ELR (cell line): ENCODE measurements at places on chromosomes 7 and 10.

GRCh38 chr7:30330134-30331111, 46.0 kb downstream of the ZNRF2 start:
- no peak for DNase-seq

DNA sequence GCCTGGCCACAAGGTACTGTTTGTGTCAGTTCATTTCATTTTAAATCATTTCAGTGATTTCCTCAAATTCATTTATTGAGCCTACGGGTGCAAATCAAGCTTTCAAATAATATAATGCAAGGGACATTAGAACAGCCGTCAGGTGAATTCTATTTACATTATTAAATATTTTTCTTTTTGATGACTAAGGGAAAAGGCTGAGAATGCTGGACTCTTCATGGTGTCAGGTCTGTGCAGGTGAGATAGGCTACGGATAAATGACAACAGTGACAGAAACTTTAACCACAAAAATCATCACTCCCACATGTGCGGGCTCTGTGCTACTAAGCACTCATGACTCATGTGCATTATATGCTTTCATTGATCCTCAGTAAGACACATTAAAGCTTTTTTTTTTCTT, 149.2 kb upstream of the ZNF716 start:
- no peak for DNase-seq

- no peak for DNase-seq
Observed at GRCh38 chr7:77983973-77984372, 185.4 kb downstream of the PHTF2 start.

- DNase-seq, result peak; percentile 57
Observed at GRCh38 chr10:100827819-100828737, 82.7 kb downstream of the PAX2 start.

- DNase-seq, result no peak
Observed at GRCh38 chr10:78975926-78976325, 92.8 kb upstream of the ZMIZ1 start.

- DNase-seq, result no peak
Observed at GRCh38 chr7:85693326-85693725, 506.5 kb upstream of the SEMA3D start.

DNA sequence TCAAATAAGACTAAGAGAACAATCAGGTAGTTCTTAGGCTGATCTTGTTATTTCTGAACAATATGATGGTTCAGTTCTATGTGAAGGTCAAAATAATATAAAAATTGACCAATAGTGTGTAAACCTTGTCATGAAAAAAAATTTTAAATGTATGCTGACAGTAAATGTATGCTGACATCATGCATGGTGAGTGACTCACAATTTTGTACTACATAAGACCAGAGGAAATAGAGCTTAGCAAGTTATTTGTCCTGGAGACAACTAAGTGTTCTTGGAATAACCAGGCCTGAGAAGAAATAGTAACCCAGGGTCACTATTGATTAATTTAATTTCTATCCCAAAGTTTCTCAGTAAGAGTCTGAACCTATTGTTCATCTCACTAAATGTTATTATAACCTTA, 182.2 kb upstream of the PCDH15 start:
- no peak for DNase-seq

GRCh38 chr10:34032564-34032963, 698.1 kb upstream of the NRP1 start:
- DNase-seq, result no peak

GRCh38 chr7:94223375-94224084, 171.2 kb upstream of the COL1A2 start:
- peak; percentile 83 for DNase-seq

DNA sequence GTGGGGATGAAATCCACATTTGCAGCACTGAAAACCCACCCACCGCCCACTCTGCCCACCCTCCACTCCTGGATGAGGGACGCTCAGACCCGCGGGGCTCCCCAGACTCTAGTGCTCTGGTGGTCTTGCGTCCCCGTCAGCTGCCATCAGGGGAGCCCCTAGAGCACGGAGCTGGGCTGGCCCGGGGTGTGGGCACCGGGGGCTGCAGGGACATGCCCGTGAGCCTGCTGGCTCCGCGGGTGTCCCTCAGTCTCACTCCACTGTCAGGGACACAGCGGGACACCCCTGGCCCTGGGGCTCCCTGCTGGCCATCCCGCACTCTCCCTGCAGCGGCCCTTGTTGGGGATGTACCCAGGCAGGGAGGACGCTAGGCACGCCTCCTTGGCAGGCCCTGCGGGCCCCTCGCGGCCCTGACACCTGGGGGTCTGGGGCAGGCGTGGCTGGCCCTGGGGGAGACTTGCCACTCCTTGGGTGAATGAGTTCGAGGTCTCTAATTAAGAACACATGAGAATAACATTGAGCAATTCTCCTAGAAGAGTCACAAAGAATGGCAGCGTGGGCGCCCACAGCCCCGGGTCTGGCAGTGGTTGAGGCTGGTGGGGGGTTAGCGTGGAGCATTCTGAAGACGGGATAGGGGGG, 64.2 kb downstream of the CFAP46 start:
- DNase-seq, result no peak

DNA sequence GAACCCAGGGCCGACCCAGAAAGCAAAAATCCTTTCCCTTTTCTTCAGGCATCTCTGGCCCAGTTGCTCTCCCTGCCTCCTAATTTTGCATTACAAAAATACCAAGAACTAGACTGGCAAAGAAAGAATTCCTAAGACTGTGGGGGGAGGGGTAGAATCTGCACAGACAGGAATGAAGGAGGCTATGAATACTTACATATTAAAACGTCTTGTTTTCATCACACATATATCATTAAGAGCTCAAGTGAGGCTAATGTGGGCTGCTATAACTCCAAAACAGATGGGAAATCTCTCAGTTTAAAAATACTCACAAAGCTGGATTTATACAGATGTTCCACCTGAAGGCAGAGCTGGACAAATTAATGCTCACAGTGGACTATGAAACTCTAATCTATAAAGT, 29.2 kb upstream of the MKX start:
- no peak for DNase-seq

DNA sequence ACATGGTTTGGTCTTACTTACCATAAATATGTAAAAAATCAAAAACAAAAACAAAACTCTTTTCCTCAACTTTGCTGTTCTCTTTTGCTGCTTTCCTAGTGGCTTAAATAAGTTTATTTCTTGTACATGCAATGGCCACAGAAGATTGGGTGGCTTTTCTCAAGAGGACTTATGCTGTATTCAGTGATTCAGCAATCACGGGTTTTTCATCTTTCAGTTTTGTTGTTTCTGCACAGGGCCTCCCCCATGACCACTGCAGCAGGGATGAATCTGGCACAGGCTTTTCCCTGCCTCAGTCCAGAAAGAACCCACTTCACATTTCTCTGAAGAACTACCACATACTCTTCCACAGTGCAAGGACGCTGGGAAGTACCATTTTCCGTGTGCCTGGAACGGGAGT, 355.0 kb downstream of the RNLS start:
- DNase-seq, result no peak

DNA sequence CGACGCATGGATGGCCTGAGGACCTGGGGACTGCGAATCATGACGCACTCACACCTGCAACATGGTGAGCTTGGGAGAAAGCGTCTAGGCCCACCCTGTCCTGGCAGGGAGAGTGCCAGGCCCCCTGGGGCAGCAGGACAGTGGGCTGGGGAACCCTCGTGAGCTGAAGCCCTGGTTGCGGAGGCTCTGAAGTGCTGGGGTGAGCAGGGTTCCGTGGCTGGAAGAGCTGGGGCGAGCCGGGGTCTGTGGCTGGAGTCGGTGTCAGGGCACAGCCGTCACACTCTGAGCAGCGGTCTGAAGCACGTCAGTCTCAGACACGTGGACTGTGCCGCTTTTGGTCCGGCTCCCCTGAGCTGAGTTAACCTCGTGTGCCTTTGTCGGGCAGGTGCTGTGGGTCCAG, 4.7 kb downstream of the SUN1 start:
- DNase-seq, result no peak
